ENCODE measurements at places on chromosomes 5 and 9.

GRCh38 chr5:69492391-69492922 is at the start of gene OCLN:
Gene OCLN, plus strand, starts transcription at chr5:69492790. Its CDS starts 11,455 bp downstream, at chr5:69504245.
- DNase-seq, result no peak

- DNase-seq, result no peak
Observed at GRCh38 chr5:59133764-59134261, 550.9 kb downstream of the RAB3C start.

DNA sequence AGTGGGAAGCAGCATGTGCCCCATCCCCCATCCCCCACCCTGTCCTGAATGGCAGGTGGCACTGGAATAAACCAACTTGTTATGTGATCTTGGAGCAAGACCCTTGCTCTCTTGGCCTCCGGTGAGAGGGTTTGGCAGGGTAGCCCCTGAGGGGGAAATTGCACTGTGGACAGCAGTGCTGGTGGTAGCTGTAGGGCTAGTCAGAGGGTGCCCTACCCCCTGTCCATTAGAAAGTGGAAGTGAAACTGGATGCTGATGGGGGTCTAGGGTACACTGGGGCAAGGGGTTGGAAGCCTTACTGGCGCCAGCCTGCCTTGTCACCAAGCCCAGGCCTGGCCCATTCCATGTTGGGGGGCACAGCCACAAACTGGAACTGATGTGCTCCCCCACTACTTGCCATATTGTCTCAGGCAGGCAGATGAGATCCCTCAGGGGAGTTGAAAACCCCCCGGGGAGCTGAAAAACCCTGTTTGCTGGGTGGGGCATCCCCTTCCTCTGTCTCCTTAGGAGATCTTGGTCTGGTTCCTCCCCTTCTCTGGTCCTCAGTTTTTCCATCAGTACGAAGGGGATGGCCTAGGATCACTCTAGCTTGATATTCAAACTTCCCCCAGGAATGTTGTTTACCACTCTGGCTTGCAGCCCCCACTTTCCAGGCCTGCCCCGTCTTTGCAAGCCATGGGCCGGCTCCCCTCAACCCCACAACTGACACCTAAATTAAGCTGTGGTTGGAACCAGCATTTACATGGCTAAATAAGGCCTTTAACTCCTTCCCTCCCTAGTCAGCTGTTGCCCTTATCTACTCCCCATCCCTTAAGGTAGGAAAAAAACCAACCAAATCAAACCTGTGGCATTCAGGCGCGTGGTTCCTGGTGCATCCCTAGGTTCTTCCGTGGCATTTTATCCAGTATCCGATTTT is 14.4 kb upstream of the SYNPO start:
- no peak for DNase-seq

DNA sequence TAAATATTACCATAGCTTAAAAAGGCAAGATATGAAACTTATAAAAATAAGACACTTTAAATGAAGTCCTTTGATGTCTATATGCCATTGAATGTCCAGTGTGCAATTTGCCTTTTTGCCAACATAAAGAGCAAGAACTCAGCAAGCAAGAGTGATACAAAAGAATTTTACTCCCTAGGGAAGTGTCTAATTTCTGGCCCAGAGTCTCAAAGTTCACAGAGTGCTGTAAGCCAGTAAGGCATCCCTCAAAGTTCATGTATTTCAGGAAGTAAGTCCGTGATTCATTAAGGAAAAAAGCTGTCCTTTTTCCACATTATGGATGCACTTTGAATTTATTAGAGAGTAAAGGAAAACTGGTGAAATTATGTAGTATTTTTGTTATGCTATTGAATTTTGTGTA is 185.2 kb downstream of the CCDC171 start:
- no peak for DNase-seq

DNA sequence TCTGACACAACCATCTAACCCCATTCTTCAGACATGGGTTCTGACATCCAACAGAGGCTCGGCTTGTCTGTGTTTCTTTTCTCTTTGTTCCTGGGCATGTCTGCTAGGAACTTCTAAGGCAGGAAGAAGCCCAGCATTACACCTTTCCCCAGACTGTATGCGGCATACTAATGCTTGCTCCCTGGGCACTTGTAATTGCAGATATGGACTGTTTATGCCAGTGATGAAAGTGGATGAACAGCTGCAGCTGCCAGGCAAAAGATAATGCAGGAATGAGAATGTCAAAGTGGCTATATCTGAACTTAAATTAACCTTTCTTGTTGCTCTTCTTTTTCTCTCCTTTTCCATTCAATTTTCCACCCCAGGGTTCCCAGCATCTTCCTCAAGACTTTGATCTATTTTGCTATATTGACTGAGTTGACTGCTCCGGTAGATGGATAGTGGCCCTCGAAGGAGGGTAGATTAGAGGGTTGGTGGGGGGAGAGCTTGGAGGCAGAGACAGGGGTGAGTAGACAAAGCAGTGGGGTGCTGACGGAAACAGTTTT is 344.4 kb downstream of the MAN2A1 start:
- DNase-seq, result no peak

DNA sequence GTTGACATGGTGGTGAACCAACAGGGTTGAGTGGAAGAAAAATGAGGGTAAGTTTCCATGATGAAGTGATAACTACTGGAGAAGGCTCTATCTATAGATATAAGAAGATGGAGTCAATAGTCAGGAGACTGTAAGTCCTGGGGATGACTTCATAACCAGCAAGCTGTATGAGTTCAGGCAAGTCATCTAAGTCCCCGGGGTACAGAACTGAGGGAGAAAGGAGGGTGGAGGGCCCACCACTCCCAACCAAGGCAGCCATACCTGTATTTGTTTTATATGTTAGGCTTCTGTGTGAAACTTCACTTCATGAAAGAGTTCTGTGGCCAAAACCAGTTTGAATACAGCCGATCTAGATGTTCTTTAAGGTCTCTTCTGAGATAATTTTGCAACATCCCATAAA is 53.3 kb upstream of the IFNE start:
- DNase-seq, result no peak

- no peak for DNase-seq
Observed at GRCh38 chr9:117403403-117403811, 11.4 kb downstream of the ASTN2 start.

DNA sequence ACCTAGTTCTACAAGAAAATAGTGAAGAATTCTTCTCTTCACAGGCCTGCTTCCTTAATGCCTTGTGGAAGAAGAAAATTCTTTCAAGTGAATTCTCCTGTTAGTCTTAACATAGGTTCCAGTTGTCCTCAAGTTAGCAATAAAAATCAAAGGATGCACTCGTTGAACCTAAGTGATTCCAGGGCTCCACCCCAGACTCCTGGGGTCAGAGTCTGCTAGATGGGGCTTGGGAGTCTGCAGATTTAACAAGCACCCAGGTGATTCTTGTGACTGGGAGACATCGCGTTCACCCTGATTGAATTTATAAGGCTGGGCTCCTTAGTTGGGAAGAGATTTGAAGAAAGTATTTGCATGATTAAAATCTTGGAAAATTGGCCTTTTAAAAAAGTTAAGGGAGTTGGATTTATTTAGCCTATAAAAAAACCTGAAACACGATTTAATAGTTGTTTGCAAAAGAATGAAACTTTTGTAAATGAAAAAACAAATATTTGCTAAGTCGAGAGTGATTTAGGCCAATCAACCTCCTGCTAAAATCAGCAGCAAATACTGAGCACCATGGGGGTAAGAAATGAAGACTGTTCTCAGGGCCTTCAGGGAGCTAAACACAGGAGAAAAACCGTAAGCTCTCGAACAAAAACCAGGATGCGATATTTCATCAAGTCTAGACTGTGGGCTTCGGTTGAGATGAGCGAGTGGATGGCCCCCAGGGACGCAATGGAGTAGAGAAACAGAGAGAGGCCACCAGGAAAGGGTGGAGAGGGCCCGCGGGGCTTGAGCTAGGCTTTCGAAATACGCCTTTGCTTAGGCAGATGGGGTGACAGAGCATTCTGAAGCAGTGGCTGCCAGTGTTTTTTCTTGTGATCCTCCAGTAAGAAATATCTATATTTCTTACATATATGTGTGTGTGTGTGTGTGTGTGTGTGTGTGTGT is 86.9 kb upstream of the TTC23L start:
- no peak for DNase-seq

DNA sequence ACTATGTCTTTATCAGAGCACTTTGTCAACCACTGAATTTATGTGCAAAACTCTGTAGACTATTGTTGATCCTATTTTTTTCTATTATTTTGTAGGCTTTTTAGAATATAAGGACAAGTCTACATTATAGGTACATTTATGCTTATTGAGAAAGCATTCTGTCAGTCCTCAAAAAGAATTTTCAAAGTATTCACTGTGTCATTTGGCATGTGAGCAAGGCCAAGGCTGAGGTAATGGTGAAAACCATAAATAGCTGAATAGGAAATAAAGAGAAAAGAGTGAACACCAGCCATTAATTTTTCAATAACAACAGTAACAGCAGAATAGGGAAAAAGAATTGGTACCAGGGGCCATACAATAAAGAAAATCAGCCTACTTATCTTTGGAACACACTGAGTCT is 21.0 kb downstream of the SKIC3 start:
- no peak for DNase-seq

- DNase-seq, result no peak
Observed at GRCh38 chr5:80266566-80266965, 10.7 kb upstream of the SERINC5 start.

GRCh38 chr5:1660001-1660400 is 136.2 kb upstream of the LPCAT1 start:
- no peak for DNase-seq

DNA sequence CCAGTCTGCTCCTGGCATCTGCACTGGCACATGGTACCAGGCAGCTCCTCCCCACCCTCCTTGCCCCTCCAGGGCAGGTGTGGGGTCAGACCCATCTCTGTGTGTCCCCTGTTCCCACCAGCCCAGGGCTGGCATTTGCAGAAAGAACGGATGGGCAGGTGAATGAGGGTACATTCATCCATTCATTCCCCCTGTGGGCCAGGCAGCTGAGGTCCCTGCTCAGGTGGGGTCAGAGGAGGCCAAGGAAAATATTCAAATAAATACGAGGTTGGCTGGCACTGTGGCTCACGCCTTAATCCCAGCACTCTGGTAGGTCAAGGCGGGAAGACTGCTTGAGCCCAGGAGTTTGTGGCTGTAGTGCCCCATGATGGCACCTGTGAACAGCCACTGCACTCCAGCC is 25.0 kb upstream of the PHYKPL start:
- DNase-seq, result no peak

DNA sequence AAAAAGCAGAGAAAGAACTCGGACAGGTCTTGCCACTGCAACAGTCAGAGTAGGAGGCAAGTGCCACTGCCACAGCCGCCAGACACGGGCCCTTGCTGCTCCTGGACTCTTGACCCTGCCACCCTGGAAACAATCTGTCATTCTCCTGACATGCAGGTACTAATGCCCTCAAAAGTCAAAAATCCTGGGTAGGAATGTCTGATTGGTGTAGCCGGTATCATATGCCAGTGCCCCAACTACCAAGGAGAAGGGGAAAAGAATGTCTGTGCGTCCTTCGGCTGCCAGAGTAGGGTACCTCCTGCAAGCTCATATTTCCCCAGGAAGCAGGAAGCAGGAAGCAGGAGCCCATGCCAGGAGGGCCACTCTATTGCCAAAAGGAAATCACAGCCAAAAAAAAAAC is 30.5 kb upstream of the F2RL1 start:
- DNase-seq, result no peak

GRCh38 chr9:95038666-95039065 is 278.8 kb downstream of the FANCC start:
- no peak for DNase-seq

- DNase-seq, result no peak
Observed at GRCh38 chr5:145806923-145807322, 28.2 kb downstream of the PRELID2 start.

DNA sequence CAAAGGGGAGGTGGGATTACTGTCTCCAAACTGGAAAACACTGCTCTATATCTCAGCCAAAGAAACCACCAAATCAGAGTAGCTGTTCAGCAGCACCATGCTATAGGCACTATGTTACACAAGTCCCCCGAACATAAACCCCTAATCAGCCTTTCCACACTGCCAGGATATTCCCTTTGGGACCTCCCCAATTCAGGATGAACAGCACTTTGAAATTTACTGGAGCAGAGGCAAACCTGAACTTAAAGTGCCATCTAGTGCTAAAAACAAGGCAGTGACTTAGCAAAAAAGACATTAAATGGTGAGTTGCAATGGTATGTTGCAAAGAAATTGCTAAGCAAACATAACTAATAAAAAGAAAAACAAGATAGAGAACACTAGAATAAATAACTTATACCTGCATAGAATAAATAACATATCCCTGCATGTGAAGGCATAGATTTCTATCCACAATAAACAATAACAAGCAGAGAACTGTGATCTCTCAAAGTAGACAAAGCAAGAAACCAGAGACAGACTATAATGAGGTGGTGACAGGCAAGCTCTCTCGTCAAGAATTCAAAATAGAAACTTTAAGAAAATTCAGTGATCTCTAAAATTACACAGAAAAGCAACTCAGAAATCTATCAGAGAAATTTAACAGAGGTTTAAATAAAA is 584.4 kb upstream of the ACO1 start:
- DNase-seq, result no peak

- no peak for DNase-seq
Observed at GRCh38 chr5:90214991-90215390, 194.6 kb downstream of the CETN3 start.
